ENCODE measurements at places on chromosomes 7 and 10.

DNA sequence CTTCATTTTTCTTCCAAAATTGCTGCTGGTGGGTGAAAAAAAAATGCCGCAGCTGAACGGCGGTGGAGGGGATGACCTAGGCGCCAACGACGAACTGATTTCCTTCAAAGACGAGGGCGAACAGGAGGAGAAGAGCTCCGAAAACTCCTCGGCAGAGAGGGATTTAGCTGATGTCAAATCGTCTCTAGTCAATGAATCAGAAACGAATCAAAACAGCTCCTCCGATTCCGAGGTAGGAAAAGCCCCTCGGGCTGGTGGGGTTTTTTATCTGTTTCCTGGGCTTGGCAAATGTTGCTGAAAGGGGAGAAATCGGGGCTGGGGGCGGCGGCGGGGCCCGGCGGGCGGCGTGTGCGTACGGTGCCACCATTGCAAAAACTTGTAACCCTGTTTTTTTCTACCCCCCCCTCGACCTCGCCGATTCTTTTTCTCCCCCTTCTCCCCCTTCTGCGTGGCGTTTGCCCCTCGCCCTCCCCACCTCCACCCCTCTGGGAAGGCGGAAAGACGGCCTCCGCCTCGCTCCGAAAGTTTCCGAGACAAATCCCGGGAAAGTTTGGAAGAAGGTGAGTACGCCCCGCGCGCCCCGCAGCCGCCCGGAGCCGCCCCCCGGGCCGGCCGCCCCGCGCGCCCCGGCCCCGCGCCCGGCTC lies 789 bp downstream of the TCF7L2 start:
- DNase-seq, result no peak

DNA sequence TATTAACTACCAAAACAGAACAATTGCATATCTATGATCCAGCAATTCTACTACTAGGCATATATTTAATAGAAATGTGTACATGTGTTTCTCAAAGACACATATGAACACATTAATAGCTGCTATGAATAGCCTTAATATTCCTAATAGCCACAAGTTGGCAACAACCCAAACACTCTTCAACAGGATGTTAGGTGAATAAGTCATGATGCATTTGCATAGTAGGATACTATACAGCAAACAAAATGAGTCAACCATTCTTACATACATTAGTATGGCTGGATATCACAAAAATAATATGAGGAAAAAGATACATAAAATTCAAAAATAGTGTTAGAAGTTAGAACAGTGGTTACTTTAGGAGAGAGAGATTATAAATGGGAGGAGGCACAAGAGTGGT lies 26.8 kb upstream of the ZNF746 start:
- DNase-seq, result no peak

DNA sequence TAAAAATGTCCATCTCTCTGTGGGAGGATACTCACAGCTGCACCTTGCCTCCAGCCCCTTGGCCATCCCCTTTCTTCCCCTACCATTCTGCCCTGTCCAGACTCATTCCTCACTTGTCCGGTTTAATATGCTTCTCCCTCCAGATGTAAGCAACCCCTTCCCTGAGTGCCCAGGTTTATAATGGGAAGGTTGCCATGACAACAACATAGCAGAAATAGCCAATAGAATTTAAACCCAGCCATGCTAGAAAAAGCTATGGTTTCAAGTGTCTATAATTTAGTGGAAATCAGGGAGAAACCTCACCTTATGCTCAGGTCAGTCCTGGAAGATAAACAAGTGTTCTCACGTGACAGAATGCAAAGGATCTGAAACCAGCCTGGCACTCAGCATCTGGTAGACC lies 196.0 kb upstream of the FZD8 start:
- no peak for DNase-seq

- DNase-seq, result no peak
Observed at GRCh38 chr10:23412223-23412622, 26.7 kb upstream of the OTUD1 start.

DNA sequence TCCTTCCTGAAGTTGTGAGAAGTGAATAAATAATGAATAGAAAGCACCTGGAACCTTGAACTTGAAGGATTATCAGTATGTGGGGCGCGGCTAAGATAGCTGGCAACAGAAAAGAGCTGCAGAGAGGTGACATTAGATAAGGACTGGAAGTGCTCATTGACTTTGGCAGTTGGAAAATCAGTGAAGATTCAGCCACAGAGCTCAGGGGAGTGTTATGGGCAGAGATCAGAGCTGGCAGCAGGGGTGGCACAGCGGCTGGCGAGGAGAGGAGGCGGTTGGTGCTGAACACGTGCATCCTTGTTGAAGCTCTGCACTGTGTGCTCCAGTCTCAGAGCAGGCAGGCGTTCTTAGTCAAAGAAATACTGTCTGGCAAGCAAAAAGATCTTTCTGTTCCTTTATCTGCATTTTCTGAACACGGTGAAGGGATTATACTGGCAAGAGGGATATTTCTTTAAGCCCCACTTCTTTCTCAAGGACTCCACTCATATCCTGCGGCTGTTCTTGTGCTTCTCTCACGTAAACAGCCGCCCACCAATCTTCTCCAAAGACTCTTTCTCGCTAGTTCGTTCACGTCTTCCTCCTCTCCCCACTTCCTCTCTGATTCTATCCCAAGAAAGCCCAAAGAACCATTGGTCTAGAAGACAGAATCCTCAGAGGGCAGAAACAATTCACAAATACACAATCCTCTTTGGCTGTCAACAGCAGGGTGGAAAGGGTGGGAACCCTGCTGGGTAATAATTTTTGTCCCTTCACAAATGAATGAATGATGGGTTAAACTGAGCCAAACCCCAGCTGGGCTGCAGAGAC lies 38.6 kb upstream of the ADD3 start:
- no peak for DNase-seq

All from amniotic stem cell (primary cell).